ENCODE measurements at places on chromosomes 16 and 17.

- DNase-seq, result no peak
Measured at GRCh38 chr17:74607221-74607620, 15.1 kb upstream of the CD300LD start.

GRCh38 chr17:75707079-75707571 lies 14.1 kb upstream of the ITGB4 start:
- no peak for DNase-seq

DNA sequence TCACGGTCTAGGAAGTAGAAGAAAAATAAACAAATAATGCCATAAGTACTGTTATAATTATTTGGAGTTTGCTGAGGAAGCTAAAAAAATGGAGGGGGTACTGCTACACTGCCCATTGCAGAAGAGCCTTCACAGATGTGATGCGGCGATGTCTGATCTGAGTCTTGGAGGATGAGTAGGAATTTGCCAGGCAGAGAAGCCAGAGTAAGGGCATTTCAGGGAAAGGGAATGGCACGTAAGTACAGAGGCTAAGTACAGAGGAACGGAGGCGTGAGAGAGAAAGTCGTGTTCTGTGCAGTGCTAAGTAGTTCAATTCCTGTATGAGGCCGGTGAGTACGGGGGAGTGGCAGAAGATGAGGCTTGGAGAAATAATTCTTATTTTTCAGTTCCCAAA lies 741 bp upstream of the GRB2 start:
- DNase-seq, result no peak

- no peak for DNase-seq
Measured at GRCh38 chr17:33435721-33436301, 142.7 kb upstream of the ASIC2 start.

DNA sequence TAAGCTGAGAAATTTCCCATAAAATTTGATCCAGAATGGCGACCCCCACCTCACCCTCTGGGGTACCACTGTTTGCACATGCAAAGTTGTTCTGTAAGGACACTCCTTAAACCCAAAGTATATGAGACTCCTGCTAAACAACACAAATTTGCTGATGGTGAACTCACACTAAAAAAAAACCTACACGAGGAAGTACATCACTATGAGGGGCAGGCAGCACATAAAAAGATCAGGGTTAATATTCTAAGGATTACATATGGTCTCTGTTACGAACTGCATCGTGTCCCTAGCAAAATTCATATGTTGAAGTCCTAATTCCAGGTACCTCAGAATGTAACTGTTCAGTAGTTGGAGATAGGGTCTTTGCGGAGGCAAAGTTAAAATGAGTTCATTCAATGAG lies 60.3 kb downstream of the LYRM1 start:
- no peak for DNase-seq

GRCh38 chr16:88809068-88809675 lies 2.6 kb downstream of the APRT start:
- DNase-seq, result no peak

DNA sequence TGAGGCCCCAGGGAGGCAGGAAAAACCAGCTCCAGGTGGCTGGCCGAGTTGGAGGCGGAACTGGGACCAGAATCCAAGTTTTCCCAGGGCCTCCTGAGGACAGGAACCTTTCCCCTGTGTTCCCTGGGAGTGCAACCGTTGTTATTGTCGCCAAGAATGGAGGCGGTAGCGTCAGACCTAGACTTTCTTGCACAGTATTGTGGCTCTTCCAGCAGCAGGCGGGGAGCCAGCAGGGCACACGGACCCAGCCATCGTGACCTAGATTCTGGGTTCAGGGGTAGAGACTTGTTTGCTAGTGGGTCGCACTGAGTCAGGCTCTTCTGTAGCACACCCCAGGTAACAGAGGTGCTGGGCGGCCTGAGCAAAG lies 667 bp upstream of the KIF19 start:
- no peak for DNase-seq

- no peak for DNase-seq
Measured at GRCh38 chr16:79874391-79874790, 273.9 kb upstream of the MAF start.

DNA sequence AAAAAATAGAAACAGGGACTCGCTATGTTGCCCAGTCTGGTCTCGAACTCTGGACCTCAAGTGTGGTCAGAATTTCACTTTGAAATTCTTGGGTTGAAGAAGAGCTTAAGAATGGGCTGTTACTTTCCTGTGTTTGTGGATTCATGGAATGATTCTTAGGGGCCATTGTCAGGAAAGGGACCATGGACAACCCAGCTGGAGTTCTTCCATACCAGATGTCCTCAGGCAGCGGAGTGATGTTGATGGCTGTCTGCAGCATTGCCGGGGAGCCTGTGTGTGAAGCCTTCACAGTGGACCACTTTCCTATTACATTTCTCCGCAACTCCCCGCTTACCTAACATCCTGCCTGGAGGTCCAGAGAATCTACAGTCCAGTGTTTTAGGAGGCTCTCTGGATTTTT lies 145.9 kb downstream of the CLEC16A start:
- DNase-seq, result no peak

- no peak for DNase-seq
Measured at GRCh38 chr17:74080656-74081582, 122.6 kb upstream of the RPL38 start.

DNA sequence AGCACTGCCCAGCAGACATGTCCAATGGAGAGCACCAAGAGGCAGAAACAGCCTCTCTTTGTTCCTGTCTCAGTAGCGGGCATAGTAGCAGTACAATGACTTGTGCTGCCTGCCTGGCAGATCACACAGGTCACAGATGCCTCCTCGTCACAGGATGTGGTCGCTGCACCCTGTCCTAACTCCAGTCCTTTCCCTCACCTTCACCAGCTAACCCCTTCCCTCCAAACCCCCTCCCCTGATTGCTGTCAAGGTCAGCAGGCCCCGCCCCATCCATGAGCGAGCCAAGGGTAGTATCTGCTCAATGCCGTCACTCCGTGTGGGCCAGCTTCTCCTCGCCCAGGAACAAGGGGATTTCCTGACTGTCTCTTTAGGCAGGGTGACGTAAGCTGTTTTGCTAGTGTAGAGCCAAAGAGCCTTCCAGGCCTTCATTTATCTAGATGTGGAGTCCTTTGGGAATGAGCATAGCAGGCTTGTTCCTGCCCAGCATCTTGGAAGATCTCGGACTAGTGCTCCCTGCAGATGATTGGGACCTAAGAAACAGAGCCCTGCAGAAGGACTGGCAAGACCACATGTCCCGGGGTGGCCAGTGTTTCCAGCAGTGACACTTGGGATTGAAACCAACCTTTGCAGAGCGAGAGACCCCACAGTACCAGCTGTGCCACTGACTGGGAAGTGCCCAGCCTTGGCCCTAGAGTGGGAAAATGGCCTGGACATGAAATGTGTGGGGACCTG lies 75.9 kb upstream of the TNRC6C start:
- peak; percentile 95 for DNase-seq

GRCh38 chr17:2259769-2260536 lies 43.6 kb downstream of the SMG6 start:
- DNase-seq, result peak; percentile 46

DNA sequence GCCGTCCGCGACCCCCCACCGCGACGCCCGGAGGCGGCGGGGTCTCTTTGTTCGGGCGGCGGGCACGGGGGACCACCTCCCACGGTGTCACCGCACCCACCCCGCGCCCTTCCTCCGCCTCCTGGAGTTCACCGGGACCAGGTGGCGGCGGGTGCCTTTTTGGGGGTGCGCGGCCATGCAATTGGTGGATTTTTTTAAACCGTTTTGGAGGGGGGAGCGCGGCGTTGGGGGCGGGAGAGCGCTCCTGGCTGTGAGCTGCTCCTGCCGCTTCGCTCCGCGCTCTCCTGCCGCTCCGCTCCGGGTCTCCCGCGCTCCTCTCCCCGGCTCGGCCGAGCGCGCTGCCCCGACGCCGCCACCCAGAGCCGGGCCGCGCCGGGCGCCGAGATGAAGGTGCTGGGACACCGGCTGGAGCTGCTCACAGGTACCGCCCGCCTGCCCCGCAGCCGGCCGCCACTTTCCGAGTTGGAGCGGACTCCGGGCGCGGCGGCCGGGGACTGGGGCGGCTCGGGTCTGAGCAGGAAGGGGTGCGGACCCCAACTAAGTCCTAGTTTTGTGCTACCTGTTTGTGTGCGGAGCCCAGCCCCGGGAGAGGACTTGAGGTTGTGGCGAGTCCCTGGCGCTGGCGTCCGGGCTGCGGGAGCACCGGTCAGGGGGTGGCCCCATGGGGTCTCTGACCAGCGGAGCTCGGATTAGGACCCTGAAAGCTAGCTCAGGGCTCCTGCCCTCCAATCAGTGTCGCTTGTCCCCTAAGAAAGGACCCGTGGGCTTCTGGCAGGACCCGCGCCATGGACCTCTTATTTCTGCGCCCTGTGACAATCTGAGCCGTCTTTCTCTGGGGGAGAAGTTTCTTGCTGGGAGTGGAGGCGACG lies 35.7 kb upstream of the NDRG4 start:
- no peak for DNase-seq

- DNase-seq, result no peak
Measured at GRCh38 chr16:57376313-57376818, 4.1 kb downstream of the CX3CL1 start.

DNA sequence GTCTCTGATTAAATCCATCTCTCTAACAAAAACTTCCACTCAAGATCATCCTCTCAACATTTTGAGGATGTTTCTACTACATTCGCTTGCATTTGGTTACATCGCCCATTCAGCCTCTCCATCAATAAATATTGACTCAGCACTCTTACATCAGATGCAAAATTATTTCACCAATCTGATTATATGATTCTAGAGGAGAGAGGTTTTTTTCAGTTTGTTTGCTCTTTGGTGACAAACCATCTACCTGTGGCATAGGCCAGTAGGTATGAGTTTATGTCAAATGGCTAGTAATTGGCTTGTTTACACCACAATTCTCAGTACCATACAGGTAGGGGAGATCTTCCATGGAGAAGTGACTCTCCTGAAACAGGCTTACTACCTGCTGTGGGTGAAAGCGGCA lies 52.3 kb downstream of the TOX3 start:
- DNase-seq, result no peak

GRCh38 chr16:9885467-9885866 lies 296.8 kb downstream of the GRIN2A start:
- no peak for DNase-seq

- DNase-seq, result no peak
Measured at GRCh38 chr16:83248735-83249463, 558.9 kb upstream of the HSBP1 start.

GRCh38 chr16:54077050-54077821 lies 209.4 kb downstream of the IRX3 start:
- DNase-seq, result no peak

GRCh38 chr17:61335105-61335844 lies 64.4 kb upstream of the TBX2 start:
- DNase-seq, result no peak

- DNase-seq, result no peak
Measured at GRCh38 chr16:1028056-1028455, 44.5 kb upstream of the SSTR5 start.

DNA sequence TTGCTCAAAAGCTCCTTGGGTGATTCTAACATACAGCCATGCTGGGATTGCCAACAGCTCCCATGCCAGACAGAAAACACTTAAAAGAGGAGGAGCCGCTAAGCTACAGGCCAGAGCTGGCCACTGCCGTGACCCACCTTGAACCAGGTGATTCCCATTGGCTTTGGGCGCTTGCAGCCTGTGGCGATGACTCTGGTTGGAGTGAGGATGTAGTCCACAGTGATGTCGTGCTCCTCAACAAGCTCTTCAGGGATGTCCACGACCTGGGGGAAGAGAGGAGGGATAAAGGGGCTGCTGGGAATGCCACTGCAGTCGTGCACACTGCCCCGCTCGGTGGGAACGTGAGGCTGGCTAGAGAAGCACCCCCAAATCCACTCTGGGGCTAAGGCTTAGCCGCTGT lies 13.5 kb downstream of the MTHFSD start:
- no peak for DNase-seq

GRCh38 chr17:76994237-76994637 lies 126.0 kb downstream of the MGAT5B start:
- DNase-seq, result no peak

- DNase-seq, result no peak
Measured at GRCh38 chr16:5615868-5616642, 518.5 kb upstream of the EEF2KMT start.

DNA sequence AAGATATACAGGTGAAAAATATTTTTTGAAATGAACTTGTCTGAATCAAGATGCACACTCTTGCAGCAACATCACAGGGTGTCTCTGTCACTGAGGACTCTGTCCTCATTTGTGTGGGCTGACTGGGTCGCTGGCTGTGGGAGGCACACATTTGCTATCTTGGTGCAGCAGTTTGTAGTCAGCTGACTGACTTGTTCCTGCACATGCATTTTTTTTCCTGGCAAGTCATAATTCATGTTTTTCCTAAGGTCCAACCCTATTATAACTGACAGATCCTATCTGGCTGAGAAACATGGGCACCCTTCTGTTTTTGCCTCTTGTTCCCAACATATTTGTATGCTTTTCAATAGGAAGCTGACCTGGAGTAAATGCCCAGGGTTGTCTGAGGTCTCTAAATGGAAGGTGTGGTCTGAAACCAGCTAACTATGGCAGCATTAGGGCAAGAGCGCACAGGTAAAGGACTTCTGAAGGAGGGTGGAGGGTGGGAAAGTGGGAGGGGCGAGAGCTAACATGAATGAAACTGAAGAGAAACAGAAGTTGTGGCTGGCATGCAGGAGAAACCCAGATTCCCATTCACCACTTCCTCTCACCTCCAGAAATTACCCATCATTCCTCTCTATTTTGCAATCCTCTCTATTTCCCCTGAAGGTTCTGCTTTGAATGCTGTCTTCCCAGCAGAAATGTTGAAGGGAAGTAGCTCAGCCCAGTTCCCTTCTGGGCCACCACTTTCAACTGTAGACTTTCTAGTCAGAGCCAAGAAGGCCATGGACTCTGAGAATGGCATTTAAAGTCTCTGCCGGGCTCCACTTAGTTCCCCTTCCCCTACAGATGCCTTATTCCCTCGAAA lies 166.1 kb downstream of the PRKCA start:
- DNase-seq, result no peak

GRCh38 chr17:57080718-57081117 lies 4.3 kb upstream of the AKAP1 start:
- DNase-seq, result no peak

DNA sequence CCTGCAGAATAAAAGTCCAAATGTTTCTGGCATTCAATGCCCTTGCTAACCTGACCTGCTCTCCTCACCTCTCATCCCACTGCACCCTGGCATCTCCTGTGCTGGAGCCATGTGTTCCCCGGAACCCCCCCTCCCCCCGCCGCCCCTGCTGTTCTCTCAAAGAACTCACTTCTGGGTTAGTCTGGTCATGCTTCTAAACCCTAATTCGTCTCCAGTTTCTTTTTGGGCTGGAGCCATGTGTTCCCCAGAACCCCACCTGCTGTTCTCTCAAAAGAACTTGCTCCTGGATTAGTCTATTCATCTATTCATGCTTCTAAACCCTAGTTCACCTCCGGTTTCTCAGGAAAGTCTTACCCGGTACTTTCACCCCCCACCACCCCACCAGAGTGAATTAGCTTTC lies 808 bp upstream of the ALOX15 start:
- no peak for DNase-seq
